ENCODE measurements at places on chromosomes 1 and 21.

DNA sequence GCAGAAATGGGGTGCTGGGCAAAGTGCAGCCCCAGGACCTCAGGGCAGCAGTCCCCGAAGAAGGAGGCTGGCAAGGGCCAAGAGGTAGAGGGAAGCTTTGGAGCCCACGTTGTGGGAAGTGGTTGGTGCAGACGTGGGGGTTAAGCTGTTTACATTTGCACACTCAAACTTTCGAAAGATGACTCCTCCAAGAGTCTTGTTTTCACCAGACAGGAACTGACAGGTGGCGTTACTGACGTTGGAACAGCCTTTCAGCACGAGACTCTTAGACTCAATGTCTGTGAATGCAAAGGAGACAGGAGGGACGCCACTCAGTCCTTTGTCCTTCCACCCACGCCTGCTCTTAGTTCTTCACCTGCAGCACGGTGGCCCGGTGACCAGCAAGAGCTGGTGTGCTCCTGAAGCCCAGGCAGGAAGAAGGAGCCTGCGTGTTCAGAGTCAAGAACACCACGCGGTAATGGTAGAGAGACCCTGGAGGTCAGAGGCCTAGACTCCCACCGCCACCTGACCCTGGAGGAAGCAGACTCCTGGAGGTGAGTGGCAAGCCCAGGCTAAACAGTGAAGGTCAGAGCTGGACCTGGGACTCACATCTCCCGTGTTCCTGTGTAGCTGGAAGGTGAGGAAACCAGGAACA is 15.9 kb downstream of the LYPD8 start:
- DNase-seq, result no peak

- DNase-seq, result no peak
These were observed 20.9 kb upstream of the MARK1 start for GRCh38 chr1:220507085-220507484.

DNA sequence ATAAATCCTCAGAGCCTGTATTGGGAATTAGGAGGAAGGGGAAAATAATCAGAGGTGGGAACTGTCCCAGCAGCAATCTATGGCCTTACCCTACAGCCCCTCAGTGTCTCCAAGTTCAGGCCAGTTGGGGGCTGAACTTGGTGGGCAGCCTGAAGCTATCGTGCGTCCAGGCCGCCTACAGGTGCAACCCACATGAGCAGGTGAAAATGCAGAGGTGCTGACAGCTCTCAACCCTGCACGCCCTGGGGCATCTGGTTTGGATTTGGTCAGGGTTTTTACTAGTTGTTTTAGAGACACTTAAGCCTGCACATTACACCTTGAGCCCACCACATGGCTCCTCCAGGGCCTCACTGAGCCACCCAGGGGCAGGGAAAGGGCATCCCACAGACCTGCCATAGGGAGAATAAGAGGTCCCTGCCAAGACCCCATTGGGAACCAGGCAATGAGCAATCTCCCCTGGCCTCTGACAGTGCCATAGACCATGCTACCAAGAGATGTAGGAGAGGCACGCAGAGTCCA is 209.5 kb downstream of the FOXD2 start:
- no peak for DNase-seq

DNA sequence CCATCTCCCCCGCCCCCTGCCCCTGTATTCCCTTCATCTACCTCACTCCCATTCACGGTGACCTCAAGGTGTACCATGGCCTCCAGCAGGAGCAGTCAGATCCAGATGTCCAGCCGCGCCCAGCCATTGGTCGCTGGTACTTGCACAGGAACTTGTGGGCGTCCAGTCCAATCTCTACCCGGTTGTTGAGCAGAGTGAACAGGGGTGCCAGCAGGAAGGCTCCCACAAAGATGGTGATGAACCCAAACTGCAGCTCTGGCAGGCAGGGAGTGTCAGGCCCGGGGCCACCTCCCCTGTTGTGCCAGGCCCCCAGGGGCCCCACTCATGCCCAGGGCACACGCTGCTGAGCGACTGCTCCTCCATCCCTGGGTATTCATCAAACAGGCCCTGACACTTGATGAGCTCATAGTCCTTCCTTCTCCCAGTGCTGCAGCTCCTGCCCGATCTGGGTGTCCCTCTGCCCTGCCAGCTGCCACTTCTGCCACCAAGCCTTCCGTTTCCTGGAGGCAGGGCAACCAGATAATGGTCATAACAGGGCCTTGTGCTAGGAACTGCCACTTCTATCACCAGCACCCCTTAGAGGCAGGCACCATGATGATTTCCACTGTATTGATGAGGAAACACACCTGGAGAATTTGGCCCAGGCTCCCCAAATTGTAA is 5.7 kb upstream of the ARHGEF19 start:
- no peak for DNase-seq

DNA sequence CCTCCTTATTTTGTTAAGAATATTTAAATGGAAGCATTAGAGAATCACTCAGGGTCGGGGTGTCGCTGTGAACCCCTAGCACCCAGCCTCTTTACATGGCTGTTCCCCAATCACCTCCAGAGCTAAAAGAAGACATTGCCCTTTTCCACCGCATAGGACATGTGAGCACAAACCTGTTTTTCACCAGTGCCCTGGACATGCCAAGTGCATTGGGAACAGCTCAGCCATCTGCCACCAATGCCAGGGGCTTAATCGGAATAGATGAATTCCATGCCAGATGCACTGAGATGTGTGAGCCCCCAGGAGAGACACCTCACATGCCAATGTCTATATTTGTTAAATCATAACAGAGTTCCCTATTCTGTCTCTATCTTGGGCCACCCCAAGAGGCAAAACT is 33.3 kb downstream of the EIF2D start:
- no peak for DNase-seq

- no peak for DNase-seq
These were observed 19.2 kb downstream of the TUT4 start for GRCh38 chr1:52533713-52534112.

DNA sequence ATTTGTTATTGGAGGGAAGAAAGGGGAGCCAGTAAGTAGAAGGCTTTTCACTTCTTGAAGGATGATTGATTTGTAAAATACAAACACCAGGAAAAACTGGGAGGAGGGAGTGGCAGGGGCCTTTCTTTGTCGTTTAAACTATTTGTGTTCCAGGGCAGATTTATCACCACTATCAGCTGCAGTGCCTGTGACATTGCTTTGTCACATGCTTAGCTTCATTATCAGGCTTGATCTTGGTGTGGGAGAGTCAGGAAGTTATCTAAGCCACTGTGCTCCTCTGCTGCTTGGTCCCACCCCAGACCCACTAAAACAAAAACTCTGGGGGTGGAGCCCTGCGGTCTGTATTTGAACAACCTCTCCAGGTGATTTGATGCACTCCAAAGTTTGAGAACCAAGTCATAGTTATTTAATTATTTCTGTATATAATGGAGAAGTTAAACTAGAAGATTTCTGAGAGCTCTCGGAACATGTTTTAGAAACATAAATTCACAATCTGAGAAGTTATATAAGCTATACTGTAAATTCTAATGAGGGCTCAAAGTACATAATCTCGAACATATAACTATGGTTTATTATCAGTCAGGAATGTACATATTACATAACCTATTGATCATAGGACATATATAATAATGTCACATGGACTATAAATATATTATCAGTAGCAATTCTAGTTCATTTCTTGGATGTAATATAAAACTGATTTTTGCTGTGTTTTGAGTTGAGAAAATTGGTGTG is 87.9 kb downstream of the CDC14A start:
- no peak for DNase-seq

- no peak for DNase-seq
These were observed 29.1 kb downstream of the C1orf198 start for GRCh38 chr1:230839173-230839572.

- DNase-seq, result no peak
These were observed 64.3 kb downstream of the OLFML3 start for GRCh38 chr1:114043548-114043947.
